Left kidney (tissue), 8 donors: ENCODE measurements at places on chromosomes 7 and 10. TPM values are rescaled to one million over a fixed set of nuclear protein-coding genes. Genes with fewer than 3 reads are reported as not detected.

DNA sequence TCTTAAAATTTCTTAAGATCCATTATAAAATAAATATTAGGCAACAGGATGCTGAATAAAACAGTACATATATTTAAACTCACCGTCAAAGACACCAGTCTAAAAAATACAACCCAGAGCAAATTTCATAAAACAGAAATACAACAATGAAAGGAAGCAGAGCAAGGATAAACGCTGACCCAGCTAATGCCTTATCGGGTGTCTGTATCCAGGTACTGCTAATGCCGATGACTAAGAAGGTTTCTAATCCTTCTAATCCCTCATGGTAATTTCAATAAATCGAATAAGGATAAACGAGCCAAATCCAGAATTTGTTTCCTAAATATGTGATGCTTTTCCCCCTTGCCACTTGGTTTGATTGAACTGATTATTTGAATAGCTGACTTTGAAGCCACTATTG, 1.7 kb downstream of the HYCC1 start:
- no peak for DNase-seq

ESYT2 gene
- polyA plus RNA-seq, result 47.7 TPM

- peak; percentile 58 for DNase-seq
Observed at GRCh38 chr10:128714644-128715415, 588.6 kb upstream of the MKI67 start.

- no peak for DNase-seq
Observed at GRCh38 chr10:118950190-118950680, 79.3 kb upstream of the NANOS1 start.

DNA sequence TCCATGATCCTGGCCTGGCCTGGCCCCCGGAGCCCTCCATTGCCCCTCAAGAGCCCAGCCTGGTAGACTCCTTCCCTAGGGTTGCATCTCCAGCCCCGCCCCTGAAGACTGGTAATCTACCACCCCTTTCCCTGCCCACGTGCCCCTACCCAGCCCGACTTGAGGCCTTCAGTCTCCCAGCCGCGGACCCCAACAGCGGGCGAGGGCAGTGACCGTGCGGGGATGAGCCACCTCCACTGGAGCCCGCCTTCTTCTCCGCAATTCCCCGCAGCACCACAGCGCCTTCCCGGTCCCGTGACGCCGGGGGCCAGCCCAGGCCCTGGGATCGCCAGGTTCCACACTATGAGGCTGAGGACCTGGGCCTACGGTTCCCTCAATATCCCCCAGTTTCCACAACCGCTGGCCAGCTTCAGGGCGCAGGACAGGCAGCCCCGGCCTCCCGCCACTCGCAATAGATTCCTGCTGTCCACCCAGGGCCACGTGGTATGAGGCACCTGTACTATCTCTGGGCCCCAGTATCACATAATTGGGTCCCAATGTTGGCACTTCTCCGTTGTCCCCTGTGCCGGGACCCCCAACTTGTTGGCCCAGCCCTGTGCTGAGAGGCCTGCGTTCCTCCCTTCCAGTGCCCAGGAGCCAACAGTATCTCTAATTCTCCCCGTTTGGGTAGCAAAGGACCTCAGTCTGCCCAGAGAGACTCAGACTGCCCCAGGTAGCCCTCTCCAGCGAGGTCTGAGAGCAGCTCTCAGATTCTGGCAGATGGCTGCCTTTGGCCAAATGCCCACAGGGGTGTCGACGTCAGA, 1.1 kb upstream of the GPRIN2 start:
- DNase-seq, result no peak

NOD1 gene
- 11.8 TPM for polyA plus RNA-seq

PRPS1L1 gene
- not detected for polyA plus RNA-seq

DNA sequence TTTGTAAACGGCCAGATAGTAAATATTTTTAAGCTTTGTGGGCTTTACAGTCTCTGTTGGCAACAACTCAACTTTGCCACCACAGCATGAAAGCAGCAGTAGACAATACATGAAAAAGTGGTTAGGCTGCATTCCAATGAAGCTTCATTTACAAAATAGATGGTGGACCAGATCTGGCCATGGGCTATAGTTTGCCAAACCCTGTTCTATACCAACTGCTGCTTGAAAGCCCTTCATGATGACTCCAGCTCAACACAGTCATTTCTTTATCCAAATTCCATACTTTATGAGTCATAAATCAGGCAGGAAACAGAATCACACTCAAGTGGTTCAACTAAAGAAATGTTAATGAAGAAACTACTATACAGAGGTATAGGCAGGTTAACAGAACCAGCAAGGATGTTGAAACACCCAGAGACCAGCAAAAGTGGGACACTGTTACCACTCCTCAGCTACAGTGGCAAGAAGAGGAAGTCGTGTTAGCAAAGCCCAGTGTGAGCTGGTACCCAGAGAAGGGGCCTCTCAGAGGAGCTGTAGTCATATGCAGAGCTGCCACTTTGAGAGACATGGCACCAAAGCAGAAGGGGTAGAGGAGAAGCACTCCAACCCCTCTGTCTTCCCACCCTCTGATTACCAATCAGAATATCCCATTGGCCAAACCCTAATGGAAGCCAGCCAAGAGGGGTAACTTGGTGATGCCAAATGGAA, 72.5 kb downstream of the PRLHR start:
- DNase-seq, result no peak

- DNase-seq, result no peak
Observed at GRCh38 chr7:156074982-156075615, 262.8 kb upstream of the SHH start.

HIBADH gene
- 90.5 TPM for polyA plus RNA-seq
